Retina (tissue), 1 donor: ENCODE measurements at places on chromosomes 11 and 22.

- no peak for DNase-seq
Measured at GRCh38 chr11:86421946-86422345, 47.3 kb downstream of the CCDC81 start.

DNA sequence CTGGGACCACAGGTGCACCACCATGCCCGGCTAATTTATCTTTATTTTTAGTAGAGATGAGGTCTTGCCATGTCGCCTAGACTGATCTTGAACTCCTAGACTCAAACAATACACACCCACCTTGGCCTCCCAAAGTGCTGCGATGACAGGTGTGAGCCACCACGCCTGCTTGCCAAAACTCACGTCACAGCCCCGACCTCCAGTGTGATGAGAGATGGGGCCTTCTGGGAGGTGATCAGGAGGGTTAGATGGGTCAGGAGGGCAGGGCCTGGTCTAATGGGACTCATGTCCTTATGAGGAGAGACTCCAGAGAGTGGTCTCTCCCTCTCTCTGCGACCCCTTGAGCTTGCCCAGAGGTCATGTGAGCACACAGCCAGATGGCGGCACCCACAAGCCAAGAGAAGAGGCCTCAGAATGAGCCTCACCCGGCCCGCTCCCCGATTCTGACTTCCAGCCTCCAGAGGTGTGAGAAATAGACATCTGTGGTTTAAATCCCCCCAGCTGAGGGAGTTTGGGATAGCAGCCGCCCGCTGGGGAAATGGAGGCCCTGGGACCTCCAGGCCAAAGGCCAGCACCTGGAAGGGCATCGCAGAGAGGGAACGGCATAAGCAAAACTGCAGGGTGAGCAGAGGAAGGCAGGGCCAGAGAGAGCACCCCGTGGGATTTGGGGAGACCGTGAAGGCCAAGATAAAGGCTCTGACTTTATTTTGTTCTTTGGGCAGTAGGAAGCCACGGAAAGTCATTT lies 24.1 kb upstream of the GAL start:
- DNase-seq, result no peak

GRCh38 chr11:126328001-126328390 lies 24.1 kb downstream of the DCPS start:
- DNase-seq, result no peak

GRCh38 chr11:65962141-65962564 lies 619 bp downstream of the SART1 start:
- no peak for DNase-seq

DNA sequence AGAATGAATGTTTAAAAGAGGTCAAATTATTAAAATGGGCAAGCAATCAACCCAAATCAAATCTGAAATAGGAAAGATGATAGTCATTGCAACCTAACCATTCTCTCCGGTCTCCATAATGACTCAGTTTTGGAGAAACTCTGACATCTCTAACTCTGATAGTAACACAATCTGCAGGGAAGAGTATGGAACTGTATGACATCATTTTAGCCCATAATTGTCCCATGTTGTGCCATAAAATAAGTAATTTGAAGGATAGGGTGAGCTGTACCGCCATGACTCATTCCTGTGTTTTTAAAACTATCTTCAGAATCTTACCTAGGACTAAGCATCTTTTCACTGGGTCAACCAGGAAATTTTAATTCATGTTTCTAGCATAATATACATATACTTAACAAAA lies 350.8 kb downstream of the DLG2 start:
- no peak for DNase-seq

- no peak for DNase-seq
Measured at GRCh38 chr11:89608234-89608966, 101.7 kb upstream of the TRIM77 start.

- no peak for DNase-seq
Measured at GRCh38 chr11:82557274-82557673, 176.4 kb downstream of the FAM181B start.

DNA sequence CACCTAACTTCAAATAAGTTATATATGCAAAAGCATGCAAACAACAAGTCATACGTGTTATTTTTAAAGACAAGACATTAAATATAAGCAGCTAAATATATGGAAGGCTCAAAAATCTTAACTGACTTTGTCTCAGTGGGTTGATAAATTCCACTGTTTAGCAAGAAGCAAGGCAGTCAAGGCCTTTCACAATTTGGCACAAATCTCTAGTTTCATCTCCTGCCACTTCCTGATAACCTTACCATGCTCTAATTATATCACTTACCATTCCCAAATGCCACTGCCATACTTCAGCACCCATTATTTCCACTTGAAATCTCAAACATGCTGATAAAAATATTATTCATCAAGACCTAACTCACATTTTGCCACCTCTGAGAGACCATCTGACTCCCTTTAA lies 24.8 kb downstream of the DCUN1D5 start:
- DNase-seq, result no peak

GRCh38 chr22:23223569-23224317 lies 43.4 kb downstream of the BCR start:
- DNase-seq, result no peak

DNA sequence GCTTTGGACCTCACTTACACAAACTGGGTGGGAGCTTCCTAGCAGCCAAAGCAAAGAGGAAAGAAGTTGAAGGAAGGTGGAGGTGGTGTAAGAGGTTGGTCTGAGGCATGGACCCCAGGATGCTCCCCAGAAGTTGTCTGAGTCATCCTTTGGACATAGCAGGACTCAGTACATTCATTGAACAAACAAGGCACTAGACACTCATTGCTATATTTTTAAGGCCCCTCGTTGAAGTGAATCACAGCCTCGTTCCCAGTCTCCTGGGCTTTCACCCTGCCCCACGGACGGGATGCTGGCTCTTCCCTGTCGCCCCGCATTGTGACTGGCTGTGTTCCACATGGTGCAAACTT lies 95.9 kb upstream of the FGF3 start:
- DNase-seq, result no peak

DNA sequence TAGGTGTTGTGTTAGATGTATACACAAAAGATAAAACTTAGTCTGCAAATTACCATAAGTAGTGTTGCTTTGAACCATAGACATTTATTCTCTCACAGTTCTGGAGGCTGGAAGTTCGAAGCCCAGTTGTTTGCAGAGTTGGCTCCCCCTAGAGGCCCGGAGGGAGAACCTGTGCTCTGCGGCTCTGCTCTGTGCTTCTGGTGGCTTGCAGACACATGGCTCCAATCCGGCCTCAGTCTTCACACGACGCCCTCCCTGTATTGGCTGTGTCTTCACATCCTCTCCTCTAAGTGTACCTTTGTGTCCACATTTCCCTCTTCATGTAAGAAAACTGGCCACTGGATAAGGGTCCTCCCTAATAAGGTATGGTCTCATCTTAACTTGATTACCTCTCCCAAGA lies 128.4 kb downstream of the OPCML start:
- DNase-seq, result no peak

DNA sequence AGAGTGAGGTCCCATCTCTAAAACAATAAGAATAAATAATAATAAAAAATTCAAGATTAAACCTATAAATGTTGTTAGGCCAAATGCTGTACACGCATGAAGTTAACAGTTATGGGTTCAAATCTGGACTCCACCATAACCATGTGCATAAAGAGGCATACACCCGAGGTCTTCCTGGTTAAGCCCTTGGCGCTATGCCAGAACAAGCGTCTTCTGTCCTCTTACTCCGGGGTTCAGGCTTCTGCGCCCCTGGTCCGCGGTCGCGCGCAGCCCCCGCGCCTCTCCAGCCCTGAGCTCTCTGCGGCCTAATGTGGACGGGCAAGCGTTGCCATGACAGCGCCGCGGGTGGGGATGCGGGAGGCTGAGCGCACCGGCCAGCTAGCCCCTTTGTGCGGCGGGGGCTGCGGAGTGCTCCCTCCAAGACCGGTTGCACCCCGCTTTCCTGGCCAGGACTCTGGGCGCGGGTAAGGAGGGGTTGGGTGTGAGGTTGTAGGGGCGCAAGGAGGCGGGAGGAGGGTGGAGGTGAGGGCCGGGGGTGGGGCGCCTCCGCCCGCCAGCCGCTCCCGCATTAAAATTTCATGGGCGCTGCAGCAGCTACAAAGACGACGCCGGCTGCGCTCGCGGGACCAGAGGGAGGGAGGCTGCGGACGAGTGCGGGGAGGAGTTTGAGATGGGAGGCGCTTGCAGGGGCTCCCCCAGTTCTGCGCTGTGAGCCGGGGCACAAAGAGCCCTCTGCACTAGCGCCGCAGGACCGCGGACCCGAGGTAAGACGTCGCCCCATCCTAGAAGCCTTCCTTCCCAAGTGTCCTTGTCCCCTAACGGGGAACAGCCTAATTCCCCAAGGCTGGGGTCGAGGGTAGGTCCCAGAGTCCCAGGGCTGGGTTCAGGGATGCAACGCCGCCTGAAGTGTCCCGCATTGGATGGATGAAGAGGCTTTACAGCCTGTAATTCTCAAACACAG lies at the start of gene MIAT:
TSS of gene MIAT (plus strand) at position 698 of the 961 bp plus-strand sequence.
- DNase-seq, result peak; percentile 88

GRCh38 chr11:70897429-70897828 lies 354.9 kb downstream of the SHANK2 start:
- no peak for DNase-seq

- no peak for DNase-seq
Measured at GRCh38 chr22:20446383-20446970, 8.9 kb upstream of the SCARF2 start.

- peak; percentile 55 for DNase-seq
Measured at GRCh38 chr11:567629-568292, 7.0 kb downstream of the RASSF7 start.

- DNase-seq, result peak; percentile 14
Measured at GRCh38 chr22:22380098-22381030, 128.2 kb downstream of the ZNF280B start.

DNA sequence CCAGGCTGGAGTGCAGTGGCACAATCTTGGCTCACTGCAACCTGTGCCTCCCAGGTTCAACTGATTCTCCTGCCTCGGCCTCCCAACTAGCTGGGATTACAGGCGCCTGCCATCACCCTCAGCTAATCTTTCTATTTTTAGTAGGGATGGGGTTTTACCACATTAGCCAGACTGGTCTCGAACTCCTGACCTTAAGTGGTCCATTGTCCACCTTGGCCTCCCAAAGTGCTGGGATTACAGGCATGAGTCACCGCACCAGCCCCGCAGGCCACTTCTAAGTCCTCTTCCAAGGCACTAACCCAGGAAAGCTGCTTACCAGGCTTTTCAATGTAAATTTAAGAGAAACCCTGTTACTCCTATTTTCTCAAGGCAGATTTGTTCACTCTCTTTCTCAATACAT lies 50.4 kb downstream of the DENND5A start:
- DNase-seq, result no peak

DNA sequence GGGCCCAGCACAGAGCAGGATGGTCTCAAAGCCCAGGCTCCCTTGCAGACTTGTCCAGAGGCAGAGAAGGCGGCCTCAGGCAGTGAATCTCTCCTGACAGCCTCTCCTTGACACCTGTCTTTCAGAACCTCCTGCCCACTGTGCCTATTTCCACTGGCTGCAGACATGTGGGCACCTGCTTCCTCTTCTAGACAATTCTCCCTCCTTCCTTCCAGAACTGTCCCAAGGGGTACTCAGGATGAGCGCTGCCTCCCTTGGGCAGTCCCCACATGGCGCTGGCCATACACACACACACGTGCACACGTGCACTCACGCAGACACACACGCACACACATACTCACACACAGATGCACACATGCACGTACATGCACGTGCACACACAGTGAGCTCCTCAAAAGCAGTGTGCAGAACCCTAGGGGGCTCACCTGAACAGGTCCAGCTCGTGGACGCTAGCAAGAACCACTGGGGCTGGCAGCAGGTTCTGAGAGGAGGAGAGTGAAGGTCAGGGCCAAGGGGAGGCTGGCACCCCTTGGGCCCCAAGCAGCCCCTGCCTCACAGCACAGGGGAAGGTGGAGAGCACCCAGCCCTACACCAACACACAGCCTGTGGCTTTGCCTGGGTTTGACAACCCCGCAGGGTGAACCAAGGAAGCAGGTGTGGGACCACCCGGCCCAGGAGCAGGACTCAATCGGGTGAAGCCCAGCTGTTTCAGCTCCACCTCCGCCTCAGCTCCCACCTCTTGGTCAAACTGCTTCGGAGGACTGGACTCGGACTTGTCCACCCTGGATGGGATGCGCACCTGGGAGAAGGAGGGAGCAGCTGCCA lies 8.1 kb upstream of the PLXNB2 start:
- DNase-seq, result no peak

DNA sequence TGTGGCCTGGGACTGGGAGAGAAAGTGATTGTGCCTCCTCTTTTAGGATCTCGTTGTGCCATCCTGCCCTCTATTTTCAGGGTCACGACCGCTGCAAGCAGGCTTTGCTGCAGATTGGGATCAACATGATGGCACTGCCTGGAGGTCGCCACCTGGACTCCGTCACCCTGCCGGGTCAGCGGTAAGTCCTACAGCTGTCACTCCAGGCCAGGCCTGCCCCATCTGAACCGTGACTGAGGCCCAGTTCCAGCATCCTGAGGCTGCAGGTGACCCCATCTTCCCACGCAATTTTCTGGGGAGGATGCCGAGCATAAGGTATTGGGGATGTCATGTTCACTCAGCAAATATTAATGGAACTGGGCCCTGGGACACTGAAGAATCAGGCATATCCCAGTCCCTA lies 34.3 kb downstream of the INSC start:
- DNase-seq, result no peak

DNA sequence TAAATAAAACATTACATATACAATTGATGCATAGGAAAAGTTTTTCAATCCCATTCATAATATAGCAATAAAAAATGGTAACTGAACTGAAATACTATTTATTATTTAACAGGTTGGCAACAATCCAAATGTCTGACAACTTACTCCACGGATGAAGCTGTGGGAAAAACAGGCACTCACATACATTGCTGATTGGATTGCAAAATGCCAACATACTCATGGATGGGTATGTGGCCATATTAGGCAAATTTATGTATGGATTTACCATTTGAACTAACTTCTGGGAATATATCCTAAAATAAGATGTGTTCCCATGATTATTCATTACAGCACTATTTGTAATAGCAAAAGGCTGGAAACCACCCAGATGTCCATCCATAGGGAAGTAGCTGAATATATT lies 3.2 kb upstream of the BIRC2 start:
- no peak for DNase-seq

DNA sequence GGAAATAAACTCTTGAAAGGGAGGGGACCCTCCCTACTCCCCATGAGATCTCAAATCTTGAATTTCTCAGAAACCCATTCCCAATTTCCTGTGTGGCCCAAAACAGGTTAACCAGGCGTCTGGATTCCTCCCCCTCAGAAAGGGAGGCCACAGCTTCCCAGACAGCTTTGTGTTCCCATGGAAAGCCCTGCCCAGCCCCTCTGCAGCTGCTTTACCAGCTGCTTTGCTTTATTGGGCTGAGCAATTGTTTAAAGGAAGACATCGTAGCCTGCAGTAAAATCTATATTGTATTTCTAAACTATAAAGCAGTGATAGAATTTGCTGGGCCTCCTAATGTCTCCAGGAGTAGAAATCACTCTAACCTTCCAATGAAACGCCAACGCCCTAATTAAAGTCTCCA lies 97.4 kb downstream of the CHST1 start:
- DNase-seq, result no peak

DNA sequence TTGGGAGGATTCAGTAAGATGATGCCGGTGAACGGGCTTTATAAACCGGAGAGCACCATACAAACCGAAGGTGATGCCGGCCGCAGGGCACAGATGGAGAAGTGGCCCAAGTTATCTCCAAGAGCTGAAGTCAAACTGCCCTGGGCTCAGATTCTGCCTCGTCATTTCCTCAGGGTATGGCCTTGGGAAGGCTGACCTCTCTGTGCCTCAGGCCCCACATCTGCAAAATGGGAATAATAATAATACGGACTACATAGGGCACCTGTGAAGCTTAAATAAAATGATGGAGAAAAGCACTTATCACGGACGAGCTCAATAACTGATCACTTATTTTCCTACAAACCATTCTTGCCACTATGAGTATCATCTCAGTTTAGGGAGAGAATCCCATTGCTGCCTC lies 29.9 kb downstream of the DSCAML1 start:
- DNase-seq, result no peak
